ENCODE measurements at places on chromosomes 7 and 10. TPM values are rescaled to one million over a fixed set of nuclear protein-coding genes. Genes with fewer than 3 reads are reported as not detected.

KDM7A gene
- 7.0 TPM for total RNA-seq

- DNase-seq, result no peak
- H3K27me3 ChIP-seq, result no peaks in the 10 kb centered on the region
- no peaks in the 10 kb centered on the region for H3K4me1 ChIP-seq
- no peak overlapping the region for H3K27ac ChIP-seq
These were observed 343.7 kb upstream of the AOAH start for GRCh38 chr7:37068038-37068437.

BLNK gene
- 6.9 TPM for total RNA-seq

PODXL gene
- 52.8 TPM for total RNA-seq

DNA sequence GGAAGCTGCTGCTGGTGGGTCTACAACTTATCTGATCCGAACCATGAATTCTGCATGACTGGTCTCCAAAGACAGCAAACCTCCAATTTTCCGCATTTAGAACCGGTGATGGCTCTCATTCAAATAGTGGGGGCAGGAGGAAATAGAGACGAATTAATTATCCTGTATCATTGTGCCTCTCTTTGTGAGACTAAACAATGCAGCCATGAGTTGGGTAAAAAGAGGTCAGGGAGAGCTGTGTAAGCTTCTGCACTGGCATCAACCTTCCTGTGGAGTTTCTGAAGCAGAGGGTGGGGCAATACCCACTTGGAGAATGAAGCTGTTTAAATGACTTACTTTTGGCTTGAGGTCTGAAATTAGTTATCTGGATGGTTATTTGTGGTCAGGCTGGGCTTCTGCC, 266.4 kb downstream of the SORCS3 start:
- H3K4me3 ChIP-seq, result no peak overlapping the region
- no peaks in the 10 kb centered on the region for H3K36me3 ChIP-seq
- DNase-seq, result no peak
- H3K27me3 ChIP-seq, result peaks cover 4% of the 10 kb centered on the region
- H3K4me1 ChIP-seq, result no peaks in the 10 kb centered on the region

TSPAN12 gene
- 26.0 TPM for total RNA-seq

CCDC3 gene
- 13.6 TPM for total RNA-seq

- peak; percentile 46 for DNase-seq
- H3K4me3 ChIP-seq, result no peak overlapping the region
- no peaks in the 10 kb centered on the region for H3K4me1 ChIP-seq
- H3K27me3 ChIP-seq, result no peaks in the 10 kb centered on the region
- no peaks in the 10 kb centered on the region for H3K36me3 ChIP-seq
These were observed 95.3 kb downstream of the HDAC9 start for GRCh38 chr7:18590744-18591340.

DNA sequence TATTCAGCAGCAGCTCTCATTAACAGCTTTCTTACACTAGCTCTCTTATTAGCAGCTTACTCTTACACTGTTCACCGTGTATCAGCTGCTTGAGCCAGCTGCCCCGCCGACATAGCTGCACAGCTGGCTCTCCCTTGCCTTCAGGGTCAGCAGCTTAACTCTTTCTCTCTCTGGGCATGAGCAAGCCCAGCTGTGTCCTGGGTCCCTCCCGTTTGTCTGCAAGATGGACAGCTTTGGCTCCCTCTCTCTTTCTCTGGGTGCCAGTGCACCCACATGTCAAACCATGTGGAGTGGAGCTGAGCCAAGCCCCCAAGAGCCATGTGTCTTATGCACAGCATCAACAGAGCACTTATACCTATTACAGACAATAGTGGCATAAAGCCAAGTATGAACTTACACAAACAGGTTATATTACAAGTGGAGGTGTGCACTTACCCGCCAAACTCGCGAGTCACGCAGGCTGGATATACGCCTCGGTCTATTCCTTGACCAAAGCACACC, 35.7 kb upstream of the MTPAP start:
- no peaks in the 10 kb centered on the region for H3K27me3 ChIP-seq
- H3K36me3 ChIP-seq, result no peaks in the 10 kb centered on the region
- H3K4me3 ChIP-seq, result no peak overlapping the region
- DNase-seq, result peak; percentile 51
- H3K27ac ChIP-seq, result no peak overlapping the region

DNAJC30 gene
- 3.0 TPM for total RNA-seq

UNCX gene
- not detected for total RNA-seq

GRID1 gene
- 0.24 TPM for total RNA-seq

GRCh38 chr7:112481121-112481736, 438 bp downstream of the LSMEM1 start:
- DNase-seq, result no peak
- no peaks in the 10 kb centered on the region for H3K27me3 ChIP-seq
- peak overlapping the region; percentile 18 for H3K27ac ChIP-seq
- H3K4me1 ChIP-seq, result peaks cover 8% of the 10 kb centered on the region
- H3K4me3 ChIP-seq, result no peak overlapping the region

GRCh38 chr7:95863-96260, 96.5 kb upstream of the FAM20C start:
- no peak for DNase-seq
- H3K36me3 ChIP-seq, result no peaks in the 10 kb centered on the region
- no peak overlapping the region for H3K27ac ChIP-seq
- H3K27me3 ChIP-seq, result no peaks in the 10 kb centered on the region
- H3K4me3 ChIP-seq, result no peak overlapping the region

OR13A1 gene
- total RNA-seq, result 0.37 TPM

DNA sequence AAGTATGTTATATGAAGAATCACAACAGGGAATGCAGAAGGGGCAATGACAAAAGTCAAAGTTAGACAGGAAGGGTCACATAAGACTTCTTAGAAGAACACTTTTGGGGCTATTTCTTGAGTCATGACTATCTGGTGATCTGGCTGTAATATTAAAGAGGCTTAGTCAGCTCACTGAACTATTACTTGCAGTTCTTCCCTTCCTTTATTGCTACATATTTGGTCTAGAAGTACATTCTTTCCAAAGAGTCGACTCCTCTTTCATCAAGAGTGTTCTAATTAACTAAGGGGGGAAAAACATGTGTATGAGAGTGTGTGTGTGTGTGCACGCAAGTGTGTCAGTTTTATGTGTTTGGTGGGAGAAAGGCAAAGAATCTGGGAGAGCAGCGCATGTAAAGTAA, 247.3 kb upstream of the LRRTM3 start:
- H3K4me3 ChIP-seq, result no peak overlapping the region
- H3K36me3 ChIP-seq, result no peaks in the 10 kb centered on the region
- no peaks in the 10 kb centered on the region for H3K4me1 ChIP-seq
- H3K27ac ChIP-seq, result no peak overlapping the region

DNA sequence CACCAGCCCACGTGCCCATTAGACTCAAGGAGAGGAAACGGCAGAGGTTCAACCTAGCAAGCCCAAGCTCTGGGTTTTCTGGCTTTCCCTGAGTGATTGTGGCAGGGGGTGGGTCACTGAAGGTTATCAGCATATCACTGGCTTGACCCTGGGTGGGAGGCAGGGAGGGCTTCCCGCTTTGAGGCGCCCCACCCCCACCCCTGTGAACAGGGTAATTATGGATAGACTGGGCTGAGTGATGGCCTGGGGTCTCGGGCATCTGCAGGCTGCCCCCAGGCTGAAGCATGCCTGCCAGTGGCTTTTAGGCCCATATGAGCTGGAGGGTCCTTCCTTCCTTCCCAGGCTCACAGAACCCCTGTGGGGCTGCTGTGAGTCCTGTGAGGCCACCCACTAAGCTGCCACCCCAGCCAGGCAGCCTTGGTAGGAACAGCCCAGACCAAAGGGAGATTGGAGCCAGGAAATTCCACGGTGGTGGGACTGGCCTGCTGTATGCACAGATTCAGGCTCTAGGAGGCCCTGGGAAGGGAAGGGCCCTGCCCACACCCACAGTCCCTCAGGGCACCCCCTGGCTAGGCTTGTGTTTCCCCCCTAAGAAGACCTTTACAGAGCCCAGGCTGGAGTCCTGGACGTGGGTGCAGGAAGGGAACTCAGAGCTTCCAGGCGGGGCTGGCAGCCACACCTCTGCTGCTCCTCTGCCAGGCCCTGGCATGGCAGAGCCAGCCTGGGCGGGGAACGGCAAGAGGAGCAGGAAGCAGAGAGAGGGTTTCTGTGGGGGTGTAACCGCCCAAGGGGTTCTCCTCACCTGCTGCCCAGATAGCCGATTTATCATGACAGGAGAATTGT, 33.1 kb downstream of the GPRIN2 start:
- H3K27ac ChIP-seq, result no peak overlapping the region
- no peak for DNase-seq
- no peaks in the 10 kb centered on the region for H3K27me3 ChIP-seq
- peaks cover 15% of the 10 kb centered on the region for H3K4me1 ChIP-seq
- no peaks in the 10 kb centered on the region for H3K36me3 ChIP-seq

HOXA3 gene
- 3.0 TPM for total RNA-seq

Data from hepatocyte (in vitro differentiated cells).